ENCODE measurements at places on chromosomes 3 and 15.

DNA sequence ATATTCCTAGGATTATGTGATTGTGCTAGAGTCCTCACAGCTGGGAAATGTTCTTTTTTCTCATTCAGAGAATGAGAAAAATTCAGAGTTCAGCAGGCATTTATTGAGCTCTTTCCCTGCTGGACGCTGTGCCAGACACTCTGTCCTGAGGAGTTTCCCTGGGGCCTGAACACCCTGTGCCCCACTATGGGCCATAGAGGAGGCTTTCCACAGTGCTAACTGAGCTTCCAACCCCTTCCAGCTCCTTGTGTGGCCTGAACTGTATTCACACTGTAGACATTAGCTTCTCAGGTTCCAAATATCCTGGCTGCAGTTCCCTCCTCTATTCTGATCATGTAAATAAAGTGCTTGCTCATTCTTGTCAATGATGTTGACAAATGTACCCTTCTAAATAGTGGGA is 10.0 kb downstream of the ABHD2 start:
- DNase-seq = no peak

DNA sequence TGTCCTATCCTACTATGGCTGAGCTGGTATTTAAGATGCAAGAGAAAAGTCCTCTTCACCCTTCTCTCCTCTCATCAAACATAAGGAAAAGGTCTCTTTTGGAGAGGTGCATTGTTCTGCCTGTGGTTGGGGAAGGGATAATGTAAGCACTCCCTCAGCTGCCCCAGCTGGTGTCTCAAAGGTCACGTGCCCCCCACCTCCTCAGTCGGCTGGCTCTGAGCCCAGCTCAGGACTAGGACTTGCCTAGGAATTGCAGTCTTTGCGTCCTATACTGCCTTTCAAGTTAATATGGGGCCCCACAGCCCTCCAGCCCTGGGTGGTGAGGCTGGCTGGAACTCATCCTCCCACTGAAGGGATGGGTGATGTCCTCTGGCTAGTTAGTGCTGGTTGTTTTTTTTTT is 29.7 kb downstream of the OR4F15 start:
- no peak for DNase-seq

DNA sequence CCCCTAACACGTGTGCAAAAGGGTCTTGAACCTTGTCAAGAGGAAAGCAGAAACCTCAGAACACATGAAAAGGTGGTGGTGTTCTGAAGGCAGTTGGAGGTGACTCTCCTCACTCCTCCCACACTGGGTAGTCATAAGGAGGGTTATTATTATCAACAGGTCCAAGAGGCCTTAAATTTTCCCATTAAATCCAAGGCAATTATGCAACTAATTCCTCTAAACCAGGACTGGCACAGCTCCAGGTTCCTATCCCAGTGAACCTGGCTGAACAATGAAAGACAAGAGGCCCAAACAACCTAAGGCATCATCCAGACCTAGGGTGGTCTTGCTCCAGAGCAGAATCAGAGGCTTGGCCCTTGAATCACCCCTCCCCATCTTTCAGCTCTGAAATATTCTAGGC is 15.0 kb downstream of the MYLK start:
- no peak for DNase-seq

- DNase-seq = no peak
Measured at GRCh38 chr15:57537488-57538264, 54.0 kb upstream of the MYZAP start.

DNA sequence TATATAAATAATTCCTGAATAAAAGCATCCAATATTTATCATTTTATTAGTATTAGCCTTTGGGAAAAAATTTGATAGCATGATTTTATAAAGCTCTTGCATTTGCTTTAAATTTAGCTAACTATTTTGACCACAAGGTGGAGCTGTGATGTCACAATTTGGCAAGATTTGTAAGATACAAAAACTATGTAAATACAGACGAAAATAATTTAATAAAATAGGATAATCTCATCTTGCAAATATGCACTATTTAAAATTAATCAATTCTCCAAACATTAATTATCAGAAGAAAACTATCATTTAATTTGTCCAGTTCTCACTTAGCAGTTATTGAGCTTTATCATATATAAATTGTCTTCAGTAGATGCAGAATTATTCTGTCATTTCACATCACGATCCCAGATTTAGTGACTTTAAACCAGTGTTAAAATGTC is 95.4 kb downstream of the PLOD2 start:
- no peak for DNase-seq

DNA sequence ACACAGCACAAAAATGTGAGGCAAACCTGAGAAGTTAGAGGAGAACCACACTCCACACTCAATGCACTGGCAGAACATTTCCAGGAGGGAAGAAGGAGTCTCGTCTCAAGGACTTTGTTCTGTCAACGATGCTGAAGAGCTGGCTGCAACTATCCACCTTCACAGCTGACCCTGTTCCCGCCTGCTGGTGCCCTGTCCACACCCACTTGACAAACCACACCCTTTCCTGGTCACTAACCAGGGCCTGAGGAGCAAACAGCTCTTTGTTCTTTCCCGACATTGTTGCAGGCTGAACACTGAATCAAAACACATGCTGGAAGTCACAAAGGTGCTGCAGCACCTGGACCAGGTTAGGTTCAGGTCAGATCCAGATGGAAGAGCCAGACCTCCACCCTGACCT is 92.6 kb upstream of the ARRDC4 start:
- DNase-seq = no peak

GRCh38 chr3:16253601-16254000 is 11.1 kb downstream of the DPH3 start:
- no peak for DNase-seq

GRCh38 chr15:83446904-83447709 is at the start of gene SH3GL3:
SH3GL3 (plus strand) TSS chr15:83447341; CDS start chr15:83447534, 193 bp downstream.
- no peak for DNase-seq

DNA sequence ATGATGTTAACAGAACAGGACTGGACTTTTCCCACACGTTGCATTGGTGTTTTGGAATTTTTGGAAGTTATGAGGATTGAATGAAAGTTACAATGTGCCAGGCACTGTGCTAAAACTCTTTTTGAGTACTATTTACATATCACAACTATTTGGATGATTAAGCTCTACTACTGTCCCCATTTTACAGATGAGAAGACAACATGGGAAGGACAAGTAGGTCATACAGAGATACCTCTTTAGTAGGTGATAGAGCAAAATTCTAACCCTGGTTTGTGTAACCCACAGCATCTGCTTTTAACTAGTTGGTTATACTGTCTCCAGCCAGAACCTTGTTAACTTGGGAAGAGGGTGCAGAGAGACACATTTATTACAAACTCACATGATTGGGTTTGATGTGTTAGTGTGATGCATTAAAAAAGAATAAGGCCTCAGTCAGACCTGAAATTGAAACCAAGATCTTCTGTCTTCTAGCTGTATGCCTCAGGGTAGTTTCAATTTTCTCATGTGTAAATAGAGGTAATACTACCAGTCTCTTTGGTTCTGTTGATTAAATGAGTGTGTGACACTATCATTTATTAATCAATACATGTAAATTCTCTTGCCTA is 1.4 kb downstream of the NDUFB4 start:
- DNase-seq = no peak

DNA sequence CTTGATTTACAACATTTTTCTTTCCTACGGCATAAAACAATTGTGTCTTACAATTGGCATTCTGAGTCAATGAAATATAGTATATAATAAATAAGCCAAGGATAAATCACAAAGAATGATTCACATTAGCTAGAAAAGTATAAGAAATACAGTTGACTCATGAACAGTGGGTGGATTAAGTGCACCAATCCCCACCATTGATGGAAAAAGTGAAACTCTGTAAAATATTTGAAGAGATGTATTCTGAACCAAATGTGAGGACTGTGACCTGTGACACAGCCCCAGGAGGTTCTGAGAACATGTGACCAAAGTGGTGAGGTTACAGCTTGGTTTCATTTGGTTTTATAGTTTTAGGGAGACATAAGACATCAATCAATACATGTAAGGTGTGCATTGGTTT is 227.5 kb downstream of the ALCAM start:
- DNase-seq = no peak

DNA sequence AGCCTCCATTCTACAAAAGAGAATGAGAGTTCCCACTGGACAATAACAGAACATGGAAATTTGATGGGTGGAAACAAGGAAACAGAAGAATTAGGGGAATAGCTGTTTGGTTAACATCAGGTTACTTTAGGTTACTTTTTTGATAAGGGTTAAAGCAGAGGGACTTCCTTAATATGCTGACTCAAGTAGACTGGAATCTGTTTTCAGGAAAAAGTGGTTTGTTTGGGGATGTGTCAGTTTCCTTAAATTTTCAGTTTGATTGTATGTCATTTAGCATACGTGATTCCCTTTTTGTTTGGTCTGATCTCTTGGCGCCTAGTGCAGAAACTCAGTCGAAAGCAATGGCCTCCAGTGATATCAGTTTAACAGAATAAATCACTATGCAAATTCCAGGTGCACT is 411.8 kb upstream of the GRM7 start:
- no peak for DNase-seq

GRCh38 chr3:87206070-87206469 is 21.0 kb upstream of the CHMP2B start:
- DNase-seq = no peak

DNA sequence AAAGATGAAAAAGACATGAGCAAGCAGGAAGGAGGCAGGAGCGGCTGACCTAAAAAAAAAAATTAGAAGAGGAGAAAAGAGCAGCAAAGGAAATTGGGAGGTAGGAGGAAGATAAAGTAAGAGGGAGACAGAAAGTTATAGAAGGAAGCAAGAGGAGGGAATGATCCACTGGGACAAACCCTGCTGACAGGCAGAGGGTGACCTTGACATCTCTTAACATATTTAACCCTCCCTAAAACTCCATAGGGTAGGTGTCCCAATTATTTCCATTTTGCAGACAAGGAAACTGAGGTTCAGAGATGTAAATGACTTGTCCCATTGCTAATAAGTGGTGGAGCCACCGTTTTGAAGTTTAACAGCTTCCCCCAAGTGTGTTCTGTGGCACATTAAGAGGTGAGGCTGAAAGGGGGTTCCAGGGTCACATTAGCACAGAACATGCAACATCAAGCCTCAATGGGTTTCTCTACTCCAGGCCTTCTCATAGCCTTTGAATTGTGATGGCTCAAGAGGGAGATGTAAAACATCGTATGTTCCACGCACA is 37.4 kb upstream of the PRICKLE2 start:
- DNase-seq = no peak

DNA sequence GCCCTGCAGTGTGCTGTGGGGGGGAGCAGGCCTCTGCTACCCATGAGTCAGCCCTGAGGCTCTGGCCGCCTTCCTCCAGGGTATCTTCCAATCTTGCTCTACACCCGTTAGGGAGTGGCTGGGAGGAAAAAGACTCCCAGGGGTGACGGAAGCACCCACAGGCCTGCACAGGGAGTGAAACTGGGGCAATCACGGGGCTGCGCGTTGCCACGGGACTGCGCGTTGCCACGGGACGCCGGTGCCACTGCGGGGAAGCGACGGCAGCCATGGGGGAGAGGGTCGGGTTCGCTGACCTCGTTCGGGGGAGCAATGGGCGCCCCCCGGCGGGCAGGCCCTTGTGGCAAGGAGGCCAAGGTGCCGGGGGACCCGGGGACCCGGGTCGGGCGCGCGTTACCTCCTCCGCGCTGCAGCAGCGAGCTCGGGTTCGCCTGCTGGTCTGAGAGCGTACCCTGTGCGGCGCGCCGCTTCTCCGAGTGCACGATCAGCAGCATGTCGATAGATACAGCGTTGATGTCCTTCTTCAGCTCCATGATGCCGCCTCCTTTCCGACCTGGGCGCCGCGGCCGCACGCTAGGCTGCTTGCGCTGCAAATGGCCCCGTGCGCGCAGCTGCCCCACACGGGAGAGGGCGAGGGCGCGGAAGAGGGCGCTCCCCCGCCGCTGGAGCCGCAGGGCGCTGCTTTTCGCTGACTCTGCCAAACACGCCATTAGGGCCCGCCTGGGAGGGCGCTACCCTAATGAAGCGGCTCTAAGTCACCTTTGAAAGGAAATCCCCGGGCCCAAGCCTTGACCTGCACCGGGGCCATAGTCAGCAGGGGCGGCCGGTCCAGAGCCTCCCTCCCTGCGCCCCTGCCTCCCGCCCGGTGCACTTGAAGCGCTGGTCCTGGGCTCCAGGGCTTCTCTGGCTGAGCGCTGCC is at the start of gene KY:
Gene KY (minus strand): TSS at position 592 of the 916 bp plus-strand sequence. CDS start 62 bp downstream, at position 530.
- no peak for DNase-seq

- DNase-seq = no peak
Measured at GRCh38 chr3:39420543-39420942, 14.0 kb downstream of the RPSA start.

DNA sequence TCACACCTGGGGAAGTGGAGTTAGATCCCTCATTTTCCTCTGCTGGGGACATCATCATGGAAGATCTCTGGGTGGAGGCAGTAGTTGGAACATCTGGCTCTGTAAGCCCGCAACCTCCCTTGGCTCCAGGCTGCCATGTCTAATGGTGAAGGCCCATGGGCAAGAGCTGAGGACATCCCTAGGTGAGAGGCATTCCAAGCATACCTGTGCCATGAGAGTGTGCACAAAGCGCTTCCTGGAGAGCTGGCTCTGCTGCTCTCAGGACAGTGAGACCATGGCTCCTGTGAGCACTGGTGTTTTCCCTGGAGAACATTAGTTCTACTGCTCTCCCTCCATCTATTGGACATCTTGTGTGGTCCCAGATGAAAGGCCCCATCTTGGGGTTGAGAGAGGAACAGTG is 7.7 kb downstream of the MAPKAPK3 start:
- no peak for DNase-seq

- peak; percentile 52 for DNase-seq
Measured at GRCh38 chr15:49421991-49422390, 1.1 kb upstream of the FGF7 start.

DNA sequence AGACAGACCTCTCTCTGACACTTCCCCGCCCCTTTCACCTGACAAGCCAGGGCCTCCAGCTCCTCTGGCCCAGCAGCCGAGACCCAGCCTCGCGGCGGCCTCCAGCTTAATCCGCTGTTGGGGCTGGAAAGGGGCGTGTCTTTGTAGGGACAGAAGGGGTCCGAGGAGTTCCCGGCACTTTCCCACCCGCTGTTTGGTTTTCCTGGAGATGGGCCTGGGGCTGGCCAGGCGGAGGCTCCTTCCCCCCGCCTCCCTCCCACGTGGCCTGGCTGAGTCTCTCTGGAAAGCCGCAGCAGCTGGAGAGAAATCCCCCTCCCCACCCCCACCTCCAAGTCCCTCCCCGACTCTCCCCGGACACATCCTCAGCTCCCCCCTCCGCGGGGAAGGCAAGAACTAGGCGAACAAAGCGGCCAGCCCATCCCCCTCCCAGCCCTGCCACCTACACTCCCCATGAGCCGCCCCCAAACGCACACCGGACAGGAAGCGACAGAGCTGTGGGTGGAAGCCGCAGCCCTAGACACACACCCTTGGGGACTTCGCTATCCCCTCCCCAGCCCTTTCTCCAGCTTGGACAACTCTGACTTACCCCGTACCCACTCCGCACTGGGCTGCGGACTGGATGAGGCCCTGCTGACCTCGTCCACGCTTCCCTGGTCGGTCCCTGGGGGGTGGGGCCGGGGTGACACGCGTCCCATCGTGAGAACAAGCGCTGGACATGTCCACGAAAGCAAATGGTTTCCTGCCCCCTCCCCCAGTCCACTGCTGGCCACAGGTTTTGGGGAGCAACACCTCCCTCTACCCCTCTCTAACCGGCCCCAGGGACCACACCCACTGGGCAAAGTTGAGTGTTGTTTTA is 1.2 kb downstream of the IGDCC4 start:
- no peak for DNase-seq
